ENCODE measurements at places on chromosomes 13 and 19. TPM values are rescaled to one million over a fixed set of nuclear protein-coding genes. Genes with fewer than 3 reads are reported as not detected.

The LRRC8E gene
- total RNA-seq: 15.1 TPM

DNA sequence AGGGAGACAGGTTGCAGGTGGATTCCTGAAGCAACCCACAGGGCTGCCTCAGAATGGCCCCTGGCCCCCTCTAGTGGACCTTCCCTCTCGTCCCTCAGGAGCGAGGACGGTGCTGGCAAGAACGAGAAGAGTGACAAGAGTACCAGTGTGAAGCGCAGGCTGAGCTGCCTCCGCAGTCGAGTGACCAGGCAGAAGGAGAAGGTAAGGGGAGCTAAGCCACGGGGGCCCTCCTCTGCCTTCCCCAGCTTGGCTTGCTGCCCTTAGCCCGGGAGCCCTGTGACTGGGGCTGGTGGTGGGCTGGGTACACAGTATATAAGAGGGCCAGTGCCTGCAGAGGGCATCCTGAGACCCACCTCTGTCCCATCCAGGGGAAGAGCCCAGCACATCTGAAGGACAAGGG is 34.0 kb downstream of the ARHGEF18 start:
- DNase-seq: no peak

DNA sequence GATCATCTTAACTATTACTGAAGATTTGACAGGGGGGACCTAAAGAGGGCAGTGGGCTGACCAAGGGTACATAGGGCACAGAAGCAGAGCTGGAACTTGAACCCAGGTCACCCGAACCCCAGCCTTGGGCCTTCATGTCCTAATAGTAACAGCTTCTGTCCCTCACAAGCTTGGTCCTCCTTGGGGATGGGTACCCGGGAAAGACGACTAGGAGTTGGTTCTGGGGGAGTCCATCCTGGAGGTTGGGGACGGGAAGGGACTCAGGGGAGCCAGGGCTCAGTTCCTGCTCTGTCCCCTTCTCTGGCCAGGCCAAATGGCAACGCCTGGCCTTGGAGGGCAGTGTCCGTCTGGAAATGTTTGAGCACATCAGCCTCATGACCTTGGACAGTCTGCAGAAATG is 39.6 kb upstream of the CYP4F8 start:
- no peak for DNase-seq

GRCh38 chr19:45177817-45178261 is at the start of gene TRAPPC6A:
TRAPPC6A (minus strand) TSS chr19:45178237; CDS start chr19:45178218, 19 bp downstream.
- no peak for DNase-seq

DNA sequence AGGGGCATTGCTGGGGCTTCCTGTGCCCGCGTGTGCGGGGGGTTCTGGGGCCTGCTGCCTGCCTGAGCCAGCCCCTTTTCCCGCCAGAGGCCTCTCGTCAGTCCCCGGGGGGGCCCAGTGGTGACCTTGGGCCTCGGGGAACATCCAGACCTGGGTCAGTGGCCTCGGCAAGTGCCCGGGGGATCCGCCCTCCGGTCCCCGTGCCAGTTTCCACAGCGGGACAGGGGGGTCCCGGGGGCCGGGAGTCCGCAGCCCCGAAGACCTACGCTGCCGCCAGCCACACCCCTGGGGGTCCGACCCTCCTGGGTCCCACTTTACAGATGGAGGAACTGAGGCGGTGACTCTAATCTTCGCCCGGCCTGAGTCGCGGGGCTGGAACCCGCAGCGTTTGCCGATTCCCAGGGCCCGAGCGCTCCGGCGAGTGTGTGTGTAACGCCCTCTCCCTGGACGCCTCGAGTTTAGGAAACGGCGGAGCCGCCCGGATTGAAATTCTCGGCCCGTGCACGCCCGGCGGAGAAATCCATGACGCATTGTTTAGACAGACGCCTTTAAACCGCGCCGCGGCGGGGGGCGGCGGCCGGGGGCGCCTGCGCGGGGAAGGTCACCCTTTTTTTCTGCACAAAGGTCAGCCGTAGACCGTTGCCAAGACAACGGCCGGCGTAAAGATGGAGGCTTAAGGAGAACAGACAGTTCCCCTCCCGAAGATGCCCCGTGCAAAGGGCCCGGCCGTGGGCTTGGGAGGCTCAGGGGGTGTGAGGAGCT is 39.3 kb downstream of the EFNA2 start:
- no peak for DNase-seq

All from kidney epithelial cell (primary cell).